ENCODE measurements at places on chromosomes 12 and 14.

GRCh38 chr12:49296034-49296835 lies 1.3 kb downstream of the PRPH start:
- peak; percentile 48 for DNase-seq

DNA sequence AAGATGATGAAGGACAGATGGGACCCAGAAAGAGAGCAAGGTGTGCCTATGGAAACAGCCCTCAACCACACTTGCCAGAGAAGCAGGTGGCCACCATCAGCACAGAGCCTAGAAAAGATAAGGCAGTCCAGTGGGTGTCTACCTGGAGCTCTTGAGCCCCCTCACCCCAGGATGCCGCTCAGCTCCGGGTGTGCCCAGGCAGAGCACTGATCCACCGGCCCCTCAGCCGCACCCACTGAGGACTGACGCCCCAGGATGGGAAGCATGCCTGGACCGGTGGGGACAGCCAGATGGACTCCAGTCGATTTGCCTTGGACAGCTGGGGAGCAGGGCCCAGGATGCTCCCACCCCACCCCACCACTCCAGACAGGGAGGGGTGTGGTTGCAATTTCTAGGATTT lies 15.1 kb upstream of the ZFP36L1 start:
- no peak for DNase-seq

GRCh38 chr12:28017126-28017872 lies 44.8 kb upstream of the PTHLH start:
- DNase-seq = no peak

GRCh38 chr12:108782971-108783370 lies 51.7 kb upstream of the CORO1C start:
- DNase-seq = no peak

DNA sequence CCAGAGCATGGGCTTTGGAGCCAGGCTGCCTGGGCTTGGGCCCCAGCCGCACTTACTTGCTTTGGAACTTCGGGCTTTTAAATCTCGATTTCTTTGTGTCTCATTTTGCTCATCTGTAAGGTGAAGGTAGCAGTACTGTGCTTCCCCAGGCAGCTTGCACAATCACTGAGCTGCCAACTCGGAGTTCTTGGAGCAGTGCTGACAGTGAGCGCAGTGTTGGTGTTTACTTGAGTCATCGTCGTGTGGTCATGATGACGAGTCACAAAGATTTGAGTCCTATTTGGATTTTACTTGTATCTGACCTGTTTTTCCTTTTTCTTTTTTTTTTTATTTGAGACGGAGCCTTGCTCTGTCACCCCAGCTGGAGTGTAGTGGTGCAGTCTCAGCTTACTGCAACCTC lies 31.3 kb upstream of the ATF1 start:
- no peak for DNase-seq

GRCh38 chr14:40630471-40630870 lies 976.2 kb upstream of the LRFN5 start:
- no peak for DNase-seq

GRCh38 chr12:41521872-41522379 lies 333.8 kb downstream of the PDZRN4 start:
- DNase-seq = no peak

DNA sequence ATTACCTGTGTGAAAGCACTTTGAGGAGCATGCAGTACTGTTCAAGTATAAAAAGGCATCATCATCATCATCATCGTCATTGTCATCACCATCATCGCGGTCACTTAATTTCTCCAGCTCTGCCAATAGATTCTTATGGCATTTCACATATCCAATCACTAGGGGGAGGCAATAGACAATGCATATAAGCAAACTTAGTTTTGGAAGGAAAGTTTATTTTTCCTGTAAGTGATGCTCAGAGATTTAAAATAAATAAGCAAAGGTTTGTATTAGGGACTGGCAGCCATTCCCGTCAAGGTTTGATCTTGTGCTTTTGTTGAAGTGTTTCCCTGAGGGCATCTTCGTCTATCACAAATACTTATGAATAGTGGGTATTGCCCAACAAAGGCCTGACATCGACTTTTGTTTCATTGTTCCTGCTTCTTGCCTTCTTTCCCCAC lies 127.4 kb downstream of the KTN1 start:
- DNase-seq = no peak

- no peak for DNase-seq
Measured at GRCh38 chr12:37547611-37548010, 769.0 kb upstream of the ALG10B start.

GRCh38 chr14:95197551-95197950 lies 40.2 kb upstream of the DICER1 start:
- no peak for DNase-seq

- DNase-seq = peak; percentile 54
Measured at GRCh38 chr12:795305-795704, 42.9 kb downstream of the WNK1 start.

GRCh38 chr14:104970231-104971068 lies 7.7 kb downstream of the AHNAK2 start:
- no peak for DNase-seq

DNA sequence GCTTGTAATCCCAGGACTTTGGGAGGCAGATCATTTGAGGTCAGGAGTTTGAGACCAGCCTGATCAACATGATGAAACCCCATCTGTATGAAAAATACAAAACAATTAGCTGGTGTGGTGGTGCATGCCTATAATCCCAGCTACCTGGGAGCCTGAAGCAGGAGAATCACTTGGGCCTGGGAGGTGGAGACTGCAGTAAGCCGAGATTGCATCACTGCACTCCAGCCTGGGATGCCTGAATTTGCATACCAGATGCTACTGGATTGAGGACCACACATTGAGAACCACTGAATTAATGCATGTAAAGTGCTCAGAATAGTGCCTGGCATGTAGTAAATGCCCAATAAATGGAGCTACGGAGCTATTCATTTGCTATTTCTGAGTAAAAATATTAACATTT lies 14.9 kb upstream of the MYH7 start:
- DNase-seq = no peak

GRCh38 chr14:104776481-104776880 lies 19.1 kb downstream of the AKT1 start:
- DNase-seq = no peak

- DNase-seq = peak; percentile 85
Measured at GRCh38 chr14:58199726-58200479, at the start of gene ACTR10. TSS of gene ACTR10 (plus strand) at chr14:58200149. CDS start at chr14:58200218, 69 bp downstream.

DNA sequence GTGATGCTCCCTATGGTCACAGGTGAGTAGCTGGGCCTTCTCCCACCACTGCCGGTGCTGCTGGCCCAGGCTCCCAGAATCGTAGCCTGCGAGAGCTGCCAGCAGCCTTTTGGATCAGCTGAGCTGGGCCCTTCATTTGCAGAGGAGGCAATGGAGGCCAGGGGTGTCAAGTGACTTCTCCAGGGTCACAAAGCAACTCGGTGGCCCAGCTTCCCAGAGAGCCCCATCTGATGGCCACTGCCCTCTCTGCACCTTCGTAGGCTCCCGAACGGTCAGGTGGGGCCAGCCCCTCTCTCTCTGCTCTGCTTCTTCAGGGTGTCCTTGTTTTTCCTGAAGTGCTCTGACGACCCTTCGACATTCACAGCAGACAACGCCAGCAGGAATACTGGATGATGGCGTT lies 4.6 kb downstream of the KRT80 start:
- no peak for DNase-seq

DNA sequence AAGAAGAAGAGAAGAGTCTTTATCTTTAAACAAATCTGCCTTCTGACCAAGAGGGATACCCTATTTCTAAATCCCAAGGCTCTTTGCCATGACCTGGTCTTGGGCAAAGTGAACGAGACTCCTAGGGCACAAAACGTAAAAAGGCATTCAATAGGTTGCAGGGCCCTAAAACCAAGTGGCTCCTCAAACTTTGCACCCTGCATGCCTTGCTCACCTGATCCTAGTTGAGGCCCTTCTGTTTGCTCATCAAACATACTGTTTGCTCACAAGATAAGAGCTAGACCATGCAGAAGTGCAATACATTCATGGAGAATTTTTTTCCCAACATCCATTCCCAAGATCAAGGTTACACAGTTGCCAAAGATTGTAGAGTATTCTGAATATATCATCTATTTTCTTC lies 7.9 kb upstream of the PRH1 start:
- no peak for DNase-seq

GRCh38 chr12:120917748-120918147 lies 13.6 kb upstream of the SPPL3 start:
- DNase-seq = no peak

- no peak for DNase-seq
Measured at GRCh38 chr12:126663304-126664094, 1598.3 kb downstream of the AACS start.

DNA sequence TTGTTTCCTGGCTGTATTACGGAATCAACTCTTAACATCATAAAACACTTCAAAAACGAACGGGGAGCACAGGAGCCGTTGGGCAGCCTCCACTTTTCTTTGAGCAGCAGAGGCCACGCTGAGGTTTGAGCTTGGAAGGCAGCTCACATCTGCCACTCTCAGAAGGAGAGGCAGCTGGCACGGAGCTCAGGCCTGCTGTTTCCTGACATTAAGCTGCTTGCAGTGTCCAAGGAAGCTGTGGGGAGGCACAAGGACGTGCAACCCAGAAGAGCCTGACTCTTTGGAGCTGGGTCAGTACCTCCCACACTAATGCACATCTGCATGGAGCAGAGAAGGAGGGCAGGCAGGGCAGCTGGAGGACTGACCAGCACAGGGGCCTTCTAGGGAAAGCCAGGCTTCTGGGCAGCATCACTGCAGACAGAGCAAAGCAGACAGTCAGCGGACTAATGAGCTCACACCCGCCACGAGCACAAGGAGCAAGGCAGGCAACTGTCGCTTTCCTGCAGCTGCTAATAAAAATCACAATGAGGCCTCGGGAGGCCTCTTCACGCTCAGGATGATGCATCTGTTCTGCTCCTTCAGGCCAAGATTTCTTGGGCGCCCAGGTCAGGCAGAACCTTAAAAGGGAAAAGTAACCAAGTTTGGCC lies 211.1 kb downstream of the GLT1D1 start:
- DNase-seq = no peak

DNA sequence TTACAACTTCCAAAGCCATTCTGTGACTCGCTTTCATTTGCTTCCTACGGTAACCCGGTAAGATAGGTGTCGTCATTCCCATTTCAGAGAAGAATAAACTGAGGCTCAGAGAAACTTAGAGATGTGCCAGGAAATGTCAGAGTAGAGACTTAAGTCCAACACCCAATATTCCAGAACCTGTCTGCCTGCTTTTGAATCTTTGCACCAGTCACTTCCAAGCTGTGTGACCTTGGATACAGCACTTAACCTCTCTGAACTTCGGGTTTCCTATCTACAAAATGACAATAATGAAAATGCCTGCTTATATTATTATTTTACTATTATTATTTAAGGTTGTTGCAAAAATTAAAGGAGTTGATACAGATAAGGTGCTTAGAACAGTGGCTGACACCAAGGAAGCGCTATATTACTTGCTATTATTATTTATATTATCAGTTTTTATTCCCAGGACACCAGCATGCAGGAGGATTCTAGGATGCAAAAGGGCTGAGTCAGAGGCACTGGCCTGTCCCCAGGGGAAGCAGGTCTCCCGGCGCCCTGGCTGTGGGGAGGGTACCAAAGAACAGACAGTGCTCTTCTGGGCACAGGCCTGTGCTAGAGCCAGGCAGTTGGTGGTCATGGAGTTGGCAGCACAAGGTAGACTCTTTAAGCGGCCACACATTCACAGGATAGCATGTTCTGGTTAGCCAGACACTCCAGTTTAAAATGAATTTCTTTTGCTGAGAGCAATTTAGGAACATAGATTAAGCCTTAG lies 5.4 kb downstream of the HSPB8 start:
- DNase-seq = no peak

GRCh38 chr12:122148657-122149056 lies 25.4 kb downstream of the IL31 start:
- no peak for DNase-seq

DNA sequence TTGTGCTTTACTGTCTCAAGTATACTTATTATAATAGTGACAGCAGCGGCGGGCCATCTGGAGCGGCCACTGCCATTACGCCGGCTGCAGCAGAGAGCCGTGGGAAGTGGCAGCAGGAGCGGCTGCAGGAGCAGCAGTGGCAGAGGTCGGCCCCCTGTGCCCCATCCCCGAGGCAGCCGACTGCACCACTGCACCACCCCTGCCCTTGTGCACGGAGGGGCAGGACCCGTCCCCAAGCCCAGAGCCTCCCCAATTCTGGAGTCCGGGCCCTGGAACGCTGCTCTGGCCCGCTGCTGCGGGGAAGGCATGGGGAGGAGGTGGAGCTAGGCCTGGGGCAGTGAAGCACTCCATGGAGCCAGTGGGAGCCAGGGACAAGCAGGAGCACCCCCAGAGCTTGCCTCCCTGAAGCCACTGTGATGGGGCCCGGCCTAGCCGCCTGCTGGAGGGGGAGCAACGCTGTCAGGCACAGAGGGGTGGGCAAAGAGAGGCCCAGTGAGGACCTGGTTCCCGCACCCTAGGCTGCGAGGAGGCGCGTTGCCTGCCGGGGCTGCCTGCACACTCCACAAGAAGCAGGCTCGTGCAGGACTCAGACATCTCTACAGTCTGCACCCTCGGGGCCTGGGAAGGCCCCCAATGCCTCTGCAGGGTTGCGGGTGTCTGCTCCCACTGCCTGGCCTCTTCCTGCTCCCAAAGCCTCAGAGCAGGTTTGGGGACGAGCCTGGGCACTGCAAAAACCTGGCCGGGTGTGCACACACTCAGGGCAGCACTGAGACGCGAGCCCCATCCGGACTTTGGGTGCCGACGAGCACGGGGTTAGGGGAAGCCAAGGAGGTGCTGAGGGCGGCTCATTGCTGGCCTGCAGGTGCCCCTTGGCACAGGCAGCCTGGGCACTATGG lies 74.2 kb upstream of the RASSF8 start:
- no peak for DNase-seq

DNA sequence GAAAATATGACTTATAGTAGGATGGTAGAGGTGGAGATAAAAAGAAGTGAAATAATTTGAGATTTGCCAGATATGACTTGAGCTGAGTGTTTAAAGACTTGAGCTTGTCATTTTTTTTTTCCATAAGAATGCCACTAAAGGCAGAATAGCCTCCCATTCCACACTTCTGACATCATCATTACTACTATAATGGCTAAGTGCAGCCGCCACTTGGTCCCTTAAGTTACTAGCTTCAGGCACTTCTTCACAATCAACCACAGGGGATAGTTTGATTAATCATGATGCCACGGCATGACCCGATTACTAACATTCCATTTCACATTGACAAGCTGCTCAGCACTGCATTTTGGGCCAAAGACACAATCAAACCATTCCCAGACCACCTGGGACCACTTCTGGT lies 127.9 kb downstream of the EFCAB11 start:
- DNase-seq = no peak

DNA sequence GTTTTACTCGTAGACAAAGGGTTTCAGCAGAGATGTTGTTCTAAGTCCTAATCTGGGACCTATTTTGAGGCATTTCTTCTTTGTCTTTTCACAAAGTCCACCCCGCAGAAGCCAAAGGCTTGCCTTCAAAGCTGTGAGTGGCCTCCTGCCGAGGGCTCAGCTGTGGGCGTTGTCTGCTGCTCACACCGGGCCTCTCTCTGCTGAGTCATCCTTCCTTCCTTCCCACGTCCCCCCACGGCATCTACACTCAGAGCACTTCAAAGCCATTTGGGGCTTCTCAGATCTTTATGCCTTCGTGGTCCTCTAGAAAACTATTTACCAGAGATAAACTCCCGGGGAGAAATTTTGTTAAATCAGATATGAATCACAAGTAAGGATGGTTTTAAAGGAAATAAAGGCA lies 115.9 kb upstream of the TMPO start:
- peak; percentile 56 for DNase-seq
